ENCODE measurements at places on chromosomes 12 and 14. TPM values are rescaled to one million over a fixed set of nuclear protein-coding genes. Genes with fewer than 3 reads are reported as not detected.

GRCh38 chr12:20602641-20603391, 92.3 kb upstream of the SLCO1C1 start:
- no peak for DNase-seq

MYF6 gene
- not detected for total RNA-seq

- peak; percentile 73 for DNase-seq
Observed at GRCh38 chr14:68397822-68398221, 395.0 kb downstream of the ZFP36L1 start.

- no peak for DNase-seq
Observed at GRCh38 chr14:75827331-75827730, 154.5 kb downstream of the TGFB3 start.

OR10G3 gene
- not detected for total RNA-seq

DNA sequence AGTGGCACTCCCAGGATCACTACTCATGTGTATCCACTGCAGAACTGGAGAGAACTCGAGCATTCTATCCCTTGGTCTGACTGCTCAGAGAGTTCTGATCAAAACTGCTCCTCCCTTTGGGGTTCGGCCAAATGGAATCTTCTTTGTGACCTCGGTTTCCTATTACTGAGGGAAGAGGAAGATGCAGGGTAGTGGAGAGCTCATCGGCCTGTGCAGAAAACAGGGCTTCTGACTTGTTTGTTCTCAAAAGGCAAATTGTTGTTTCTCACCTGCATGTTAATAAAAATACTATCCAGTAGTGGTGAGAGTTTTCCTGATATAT, 17.1 kb upstream of the AKAP6 start:
- no peak for DNase-seq

Measured in cardiac muscle cell (in vitro differentiated cells and primary cell).